ENCODE measurements at places on chromosomes 4 and X.

- no peak for DNase-seq
These were observed 204.6 kb downstream of the RBM46 start for GRCh38 chr4:154985673-154986072.

DNA sequence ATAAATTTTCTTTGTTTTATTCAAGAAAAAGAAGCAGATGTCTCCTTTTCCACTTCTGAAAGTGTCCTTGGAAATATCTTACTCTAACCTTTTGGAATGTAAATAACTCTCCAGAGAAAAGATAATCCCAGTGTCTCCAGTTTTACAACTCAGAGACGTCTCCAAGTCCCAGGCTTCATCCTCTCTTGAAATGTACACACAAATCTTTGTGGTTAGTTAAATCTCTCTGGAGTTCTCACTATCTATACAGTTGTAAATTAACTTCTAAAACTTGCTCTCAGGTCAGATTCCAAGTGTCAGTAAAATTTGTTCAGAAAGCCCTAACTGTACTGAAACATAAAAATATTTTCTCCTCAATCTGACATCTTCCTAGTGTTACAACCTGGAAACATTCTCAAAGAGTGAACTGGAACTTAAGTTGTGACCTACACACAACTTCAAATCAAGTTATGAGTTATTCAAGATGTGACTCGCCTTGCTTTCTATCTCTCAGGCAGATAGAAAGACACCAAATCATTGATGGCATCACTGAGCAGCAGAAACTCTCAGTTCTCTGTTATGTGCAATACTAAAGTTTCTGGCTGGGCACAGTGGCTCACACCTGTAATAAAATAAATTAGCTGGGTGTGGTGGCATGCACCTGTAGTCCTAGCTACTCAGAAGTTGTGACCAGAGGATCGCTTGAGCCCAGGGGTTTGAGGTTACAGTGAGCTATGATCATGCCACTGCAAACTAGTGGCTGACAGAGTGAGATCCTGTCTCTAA, 284.2 kb downstream of the RCHY1 start:
- no peak for DNase-seq

DNA sequence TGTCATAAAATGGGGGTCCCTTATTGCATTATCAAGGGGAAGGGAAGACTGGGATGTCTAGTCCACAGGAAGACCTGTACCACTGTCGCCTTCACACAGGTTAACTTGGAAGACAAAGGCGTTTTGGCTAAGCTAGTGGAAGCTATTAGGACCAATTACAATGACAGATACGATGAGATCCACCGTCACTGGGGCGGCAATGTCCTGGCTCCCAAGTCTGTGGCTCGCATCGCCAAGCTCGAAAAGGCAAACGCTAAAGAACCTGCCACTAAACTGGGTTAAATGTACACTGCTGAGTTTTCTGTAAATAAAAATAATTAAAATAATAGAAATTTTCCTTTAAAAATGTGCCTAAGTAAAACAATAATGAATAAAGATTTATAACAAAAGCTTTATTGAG, 30.6 kb downstream of the AASDH start:
- no peak for DNase-seq

DNA sequence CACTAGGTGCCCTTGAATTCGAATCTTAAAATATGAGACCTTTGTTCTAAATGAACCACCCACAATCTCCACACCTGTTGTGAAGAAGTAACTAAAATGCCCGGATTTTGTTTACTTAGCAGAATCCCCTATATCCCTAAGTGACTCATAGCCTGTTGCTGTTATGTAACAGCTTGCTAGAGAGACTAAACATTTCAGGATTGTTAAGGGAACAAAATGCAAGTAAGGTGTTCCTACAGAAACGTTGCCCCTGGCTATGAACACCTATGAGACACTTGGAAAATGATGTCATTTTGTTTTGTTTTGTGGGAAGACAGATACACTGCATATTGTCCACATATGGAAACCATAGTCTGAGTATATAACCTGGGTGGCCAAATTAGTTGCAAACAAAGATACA, 24.2 kb upstream of the MXRA5 start:
- DNase-seq = no peak

- DNase-seq = no peak
These were observed 59.1 kb upstream of the USP9X start for GRCh38 chrX:41025926-41026701.

DNA sequence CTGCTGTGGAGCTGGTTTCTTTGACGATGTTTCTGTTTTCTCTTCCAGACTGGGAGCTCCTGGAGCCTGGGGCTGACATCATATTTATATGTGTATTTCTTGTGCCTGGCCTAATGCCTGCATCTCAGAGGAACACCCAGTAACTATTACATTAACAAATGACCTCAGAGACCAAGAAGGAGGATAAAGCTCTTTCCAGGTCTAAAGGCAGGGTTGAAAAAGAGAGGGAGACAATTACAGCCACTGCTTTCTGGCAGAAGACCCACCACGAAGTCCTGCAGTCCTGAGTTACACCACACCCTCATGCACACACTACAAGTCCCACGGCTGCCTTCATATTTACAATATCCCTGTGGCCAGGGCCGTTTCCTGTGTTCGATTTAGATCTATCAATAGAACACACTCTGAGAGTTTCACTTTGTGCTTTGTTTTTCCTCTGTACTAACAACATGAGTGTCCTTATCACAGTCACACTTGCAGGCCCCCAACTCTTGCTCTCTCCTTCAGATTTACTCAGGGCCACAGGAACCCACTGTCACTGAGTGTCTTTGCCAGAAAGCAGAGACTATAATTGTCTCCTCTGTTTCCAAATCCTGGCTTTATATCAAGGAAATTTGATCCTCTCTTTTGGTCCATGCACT, 535.5 kb downstream of the MID1IP1 start:
- DNase-seq = peak; percentile 2

DNA sequence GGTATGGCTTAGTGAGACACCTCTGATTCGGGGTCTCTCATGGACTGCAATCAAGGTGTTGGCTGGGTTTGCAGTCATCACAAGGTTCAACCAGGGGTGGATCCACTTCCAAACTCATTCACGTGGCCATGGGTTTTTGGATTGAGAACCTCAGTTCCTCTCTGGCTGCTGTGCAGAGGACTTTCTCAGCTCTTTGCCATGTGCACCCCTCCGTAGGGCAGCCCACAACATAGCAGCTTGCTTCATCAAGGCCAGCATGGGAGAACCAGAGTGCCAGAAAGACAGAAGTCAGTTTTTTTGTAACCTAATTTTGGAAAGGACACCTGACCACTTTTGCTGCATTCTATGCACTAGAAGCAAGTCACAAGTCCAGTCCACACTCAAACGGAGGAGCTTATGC, 154.9 kb downstream of the PJA1 start:
- no peak for DNase-seq

GRCh38 chrX:113370006-113370405, 529.4 kb upstream of the AMOT start:
- DNase-seq = no peak

- no peak for DNase-seq
These were observed 189.5 kb upstream of the FAT4 start for GRCh38 chr4:125125276-125125675.

DNA sequence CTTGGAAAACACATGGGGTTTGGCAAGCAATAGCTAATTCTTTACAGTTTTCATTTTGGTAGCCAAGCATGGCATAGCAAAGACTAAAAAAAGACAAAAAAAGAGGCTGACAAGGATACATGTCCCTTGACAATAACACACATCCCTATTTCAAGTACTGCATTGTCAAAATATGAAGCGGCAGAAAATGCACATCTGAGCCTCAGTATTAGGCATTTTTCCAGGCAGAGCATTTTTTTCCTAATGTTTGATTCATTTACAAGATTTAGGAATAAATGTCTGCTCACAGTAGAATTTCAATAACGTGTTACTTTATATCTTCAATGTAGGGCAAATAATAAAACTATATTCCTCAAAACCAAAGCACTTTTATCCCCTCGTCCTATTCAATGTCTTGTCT, 216.3 kb upstream of the PCDH18 start:
- DNase-seq = no peak

DNA sequence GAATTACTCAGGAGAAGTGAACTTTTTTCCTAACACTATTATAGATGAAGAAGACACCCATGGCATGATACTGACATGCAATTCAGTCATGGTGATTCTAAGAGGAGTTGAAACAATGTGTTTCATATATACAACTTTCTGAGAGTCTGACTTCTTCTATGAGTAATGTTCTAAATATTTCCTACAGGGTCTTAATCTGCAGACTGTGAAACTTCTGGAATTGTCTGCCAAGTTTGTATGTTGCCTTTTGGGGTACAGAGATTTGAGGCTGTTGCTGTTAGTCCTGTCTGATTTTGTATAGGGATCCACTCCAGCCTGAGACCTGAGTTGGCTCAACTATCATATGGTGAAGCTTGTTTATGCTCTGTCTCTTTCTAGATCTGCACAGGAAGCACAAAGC, 160.6 kb upstream of the GATB start:
- DNase-seq = no peak

GRCh38 chrX:37785569-37785968, 5.7 kb downstream of the CYBB start:
- DNase-seq = no peak

- DNase-seq = no peak
These were observed 41.8 kb downstream of the INTS12 start for GRCh38 chr4:105666693-105667092.

GRCh38 chrX:152343306-152343705, 107.8 kb downstream of the GABRA3 start:
- DNase-seq = no peak

DNA sequence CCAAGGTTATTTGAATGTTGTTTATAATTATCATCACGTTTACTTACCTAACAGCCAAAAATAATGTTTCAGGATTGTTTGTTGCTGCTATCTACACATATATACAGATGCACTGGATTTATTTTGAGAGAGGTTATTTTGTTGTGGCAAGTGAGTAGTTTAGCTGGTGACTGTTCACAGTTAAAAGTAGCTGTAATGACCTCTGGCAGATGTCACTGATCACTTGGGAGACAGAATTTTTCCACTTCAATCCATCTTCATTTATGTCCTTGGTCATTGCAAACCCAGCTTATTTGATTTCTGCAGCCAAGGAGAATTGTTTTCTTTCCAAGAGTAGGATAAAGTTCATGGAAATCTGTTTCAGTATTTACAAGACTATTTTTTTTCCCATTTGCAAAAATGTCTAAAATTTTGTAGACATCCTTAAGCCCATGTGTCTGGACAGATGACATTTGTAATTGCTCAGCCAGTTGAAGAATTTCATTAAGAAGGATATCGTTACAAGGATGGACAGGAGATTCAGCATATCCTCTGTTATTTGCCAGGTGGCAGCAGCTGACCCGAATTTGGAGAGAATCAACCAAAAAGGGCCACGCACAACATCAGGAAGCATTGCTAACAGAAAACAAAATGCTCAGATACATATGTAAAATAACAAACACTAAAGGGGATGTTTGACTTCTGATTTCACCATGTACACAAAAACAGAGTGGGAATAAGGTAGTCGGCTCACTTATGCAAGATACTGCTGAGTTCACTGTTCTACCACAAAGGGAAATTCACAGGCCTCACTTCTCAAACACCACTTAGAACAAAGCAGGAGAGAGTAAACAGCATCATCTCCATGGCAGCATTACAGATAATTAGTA, 64.5 kb downstream of the GPRIN3 start:
- DNase-seq = peak; percentile 27

DNA sequence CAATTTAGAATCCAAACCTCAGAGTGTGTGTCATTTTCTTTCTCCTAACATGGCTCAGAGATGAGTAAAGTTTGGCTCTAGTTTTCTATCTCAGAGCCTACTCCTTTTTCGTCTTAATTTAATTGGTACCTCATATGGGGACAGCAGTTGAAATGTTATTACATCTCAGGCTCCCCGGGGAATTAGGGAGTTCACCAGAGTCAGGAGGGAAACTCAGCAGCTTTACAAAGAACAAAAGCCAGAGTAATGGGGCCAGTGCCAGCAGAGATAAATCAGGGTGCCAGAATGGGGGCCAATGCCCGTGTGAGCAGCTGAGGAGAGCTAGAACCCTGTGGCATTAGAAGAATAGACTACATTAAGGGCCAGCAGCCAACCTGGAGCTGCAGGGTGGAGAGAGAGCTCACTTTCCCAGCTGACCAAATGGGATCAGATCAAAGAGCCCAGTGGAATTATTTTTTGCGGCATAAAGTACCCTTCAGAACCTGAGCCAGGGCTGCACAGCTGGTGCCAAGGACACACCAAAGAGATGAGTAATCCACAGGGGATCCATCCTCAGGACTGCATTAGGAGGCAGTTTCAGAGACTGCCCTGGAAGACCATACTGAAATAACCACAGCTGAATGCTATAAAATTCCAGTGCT, 207.1 kb upstream of the DKK2 start:
- DNase-seq = no peak

DNA sequence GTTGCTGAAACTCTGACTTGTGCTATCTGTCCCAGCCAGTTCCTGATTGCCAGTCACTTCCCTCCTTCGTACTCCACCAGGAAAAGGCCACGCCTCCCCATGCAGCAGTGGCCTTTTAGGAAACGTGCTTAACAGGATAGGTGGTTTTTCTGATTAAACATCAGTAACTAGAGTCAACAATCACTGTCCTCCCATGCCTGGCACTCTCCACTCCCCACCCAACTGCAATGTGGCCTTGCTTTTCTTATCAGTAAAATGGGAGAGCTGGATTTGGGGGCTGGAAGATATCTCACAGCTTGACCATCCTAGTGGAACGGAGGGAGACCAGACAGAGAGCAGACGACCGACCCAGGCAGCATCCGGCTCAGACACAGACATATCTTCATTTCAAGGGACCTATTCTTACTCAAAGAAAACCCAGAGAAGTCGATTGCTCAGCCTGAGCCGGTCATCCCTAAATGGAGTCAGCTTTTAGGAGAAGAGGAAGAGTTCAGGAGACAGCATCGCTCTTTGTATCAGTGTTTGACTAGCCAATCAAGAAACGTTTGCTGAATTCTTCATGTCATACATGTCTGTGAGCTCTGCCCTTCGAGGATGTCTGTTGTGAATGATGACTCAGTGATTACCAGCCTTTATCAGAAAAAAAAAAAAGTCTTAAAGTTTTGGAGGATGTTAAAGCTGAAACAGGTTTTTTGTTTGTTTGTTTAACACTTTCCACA, 12.7 kb upstream of the UBA6 start:
- DNase-seq = no peak

- no peak for DNase-seq
These were observed 15.3 kb downstream of the ALB start for GRCh38 chr4:73419106-73420038.

GRCh38 chrX:155715141-155715540, 102.4 kb upstream of the TMLHE start:
- DNase-seq = no peak

- DNase-seq = no peak
These were observed 121.4 kb upstream of the GATB start for GRCh38 chr4:151882072-151882803.

DNA sequence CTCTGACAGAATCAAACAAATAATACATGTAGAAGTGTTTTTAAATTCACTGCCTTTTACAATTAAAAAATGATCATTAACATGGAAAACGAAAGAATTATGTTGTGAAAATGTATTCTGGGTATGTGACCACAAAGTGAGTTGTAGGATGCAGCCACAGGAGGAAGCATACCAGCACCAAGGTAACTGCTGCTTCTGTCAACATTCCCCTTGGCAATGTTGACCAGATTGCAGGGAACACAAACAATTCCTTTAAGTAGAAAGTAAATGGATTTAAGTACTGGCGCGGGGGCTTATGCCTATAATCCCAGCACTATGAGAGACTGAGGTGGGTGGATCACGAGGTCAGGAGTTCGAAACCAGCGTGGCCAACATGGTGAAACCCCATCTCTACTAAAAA, 1877.9 kb upstream of the PCDH7 start:
- DNase-seq = no peak
